ENCODE measurements at places on chromosomes 4 and X.

- no peak for DNase-seq
Measured at GRCh38 chr4:43066415-43066814, 173.9 kb downstream of the GRXCR1 start.

- no peak for DNase-seq
Measured at GRCh38 chr4:17094159-17094875, 195.9 kb upstream of the LDB2 start.

DNA sequence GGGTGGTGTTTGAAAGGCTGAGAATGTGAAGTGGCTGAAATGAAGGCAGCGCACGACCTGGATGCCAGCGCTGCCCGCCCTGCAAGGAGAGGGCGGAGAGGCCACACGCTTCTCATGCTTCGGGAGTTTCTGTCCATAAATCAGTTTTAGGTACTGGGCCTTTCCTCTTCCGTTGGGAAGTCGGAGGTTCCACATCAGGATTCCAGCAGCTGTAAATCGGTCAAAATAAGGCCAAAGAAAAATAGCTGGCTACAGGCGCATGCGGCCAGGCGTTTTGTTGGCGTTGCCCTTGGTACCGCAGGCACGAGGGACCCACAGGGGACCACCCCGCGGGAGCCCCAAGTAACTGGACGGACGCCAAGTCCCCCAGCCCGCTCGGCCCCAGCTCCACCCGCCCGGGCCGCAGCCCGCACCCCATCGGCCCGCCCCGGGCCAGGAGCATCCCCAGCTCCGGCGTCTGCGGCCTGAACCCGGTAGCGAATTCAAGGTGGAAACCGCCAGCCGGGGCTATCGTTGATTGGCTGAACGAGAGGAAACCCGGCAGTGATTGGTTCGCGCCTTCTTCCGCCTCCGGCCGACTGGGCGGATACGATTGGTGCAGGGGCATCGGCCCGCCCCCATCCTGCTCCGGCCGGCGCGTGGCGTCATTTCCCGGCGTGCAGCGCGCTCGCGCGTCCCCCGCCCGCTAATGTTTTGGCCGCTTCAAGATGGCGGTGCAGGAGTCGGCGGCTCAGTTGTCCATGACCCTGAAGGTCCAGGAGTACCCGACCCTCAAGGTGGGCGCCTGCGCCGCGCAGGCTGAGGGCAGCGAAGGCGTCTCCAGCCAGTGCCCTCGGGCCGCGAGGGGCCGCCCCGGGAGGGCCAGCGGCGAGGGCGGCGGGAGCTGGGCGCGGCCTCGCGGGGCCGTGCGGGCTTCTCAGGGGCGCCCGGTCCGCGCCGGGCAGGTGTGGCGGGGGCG, at the start of gene MAEA:
Gene MAEA (plus strand): TSS at position 685 of the 958 bp plus-strand sequence. CDS start 23 bp downstream, at position 708.
- peak; percentile 99 for DNase-seq

- DNase-seq, result peak; percentile 28
Measured at GRCh38 chrX:43676971-43677572, 21.0 kb downstream of the MAOA start.

DNA sequence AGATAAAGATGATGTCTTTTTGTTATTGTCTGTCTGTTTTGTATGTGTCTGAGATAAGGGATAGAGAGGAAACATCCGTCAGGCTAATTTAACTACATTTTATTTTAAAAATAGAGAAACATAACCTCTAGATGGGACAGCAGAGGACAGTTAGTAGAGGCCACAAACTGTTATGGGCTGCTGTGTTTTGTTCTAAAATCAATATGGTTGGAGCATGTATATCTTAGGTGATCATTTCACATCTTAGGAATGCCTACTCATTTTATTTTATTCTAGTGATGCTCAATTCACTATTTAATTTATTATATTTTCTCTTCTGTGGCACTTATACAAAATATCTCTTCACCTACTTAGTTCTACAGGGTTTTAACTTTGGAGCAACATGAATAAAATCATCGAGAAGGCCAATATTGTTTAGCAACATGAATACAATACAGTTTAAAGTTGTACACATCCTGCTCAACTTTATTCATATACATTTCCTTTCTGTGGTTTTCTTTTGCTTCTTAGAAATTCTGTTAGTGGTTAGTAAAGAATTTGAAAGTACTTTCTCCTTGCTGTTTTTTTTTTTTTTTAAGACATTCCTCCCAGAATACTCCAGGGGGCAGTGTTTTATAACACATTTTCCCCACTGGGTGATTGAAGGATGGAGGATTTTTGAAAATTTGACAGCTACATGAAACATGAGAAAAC, 392.9 kb downstream of the UNC5C start:
- peak; percentile 82 for DNase-seq

GRCh38 chr4:89157488-89158024, 46.2 kb downstream of the TIGD2 start:
- no peak for DNase-seq

DNA sequence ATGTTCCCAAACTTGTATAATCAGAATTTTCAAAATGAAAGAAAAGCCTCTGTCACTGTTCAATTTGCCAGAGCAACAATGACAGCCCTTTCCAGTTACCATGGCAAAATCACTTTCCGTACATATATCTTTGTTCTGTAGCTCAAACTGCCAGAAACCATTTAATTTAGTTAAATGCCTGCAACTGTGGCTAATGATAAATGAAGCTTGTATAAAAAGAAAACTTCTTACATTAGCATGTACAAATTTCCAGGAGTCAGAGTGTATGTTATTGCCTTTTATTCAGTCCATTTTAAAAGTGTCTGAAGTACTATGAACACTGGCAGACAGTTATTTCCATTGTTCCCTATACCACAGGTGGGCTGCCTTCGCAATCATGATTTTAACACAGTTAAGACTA, 30.3 kb downstream of the ARAP2 start:
- DNase-seq, result no peak

- DNase-seq, result no peak
Measured at GRCh38 chr4:153486281-153487151, 20.4 kb downstream of the TMEM131L start.

- peak; percentile 86 for DNase-seq
Measured at GRCh38 chr4:183348706-183349659, 26.8 kb upstream of the CLDN24 start.

DNA sequence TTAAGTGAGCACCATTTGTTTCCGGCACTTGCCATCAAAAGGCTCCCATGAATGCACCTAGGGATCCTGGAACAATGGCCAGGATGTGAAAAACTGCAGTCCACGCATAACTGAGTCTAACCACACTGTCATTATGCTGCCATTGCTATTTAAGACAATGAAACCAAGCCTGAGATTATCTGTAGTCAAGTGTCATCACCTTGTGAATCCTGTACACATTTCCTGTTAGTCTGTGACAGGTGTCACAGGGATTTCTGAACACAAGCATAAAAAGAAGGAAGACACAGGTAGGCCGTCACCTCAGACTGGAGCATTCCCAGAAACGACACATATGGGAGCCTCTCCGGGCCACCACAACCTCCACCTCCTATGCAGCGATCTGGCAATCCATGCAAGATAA, 66.7 kb downstream of the HADH start:
- DNase-seq, result no peak

DNA sequence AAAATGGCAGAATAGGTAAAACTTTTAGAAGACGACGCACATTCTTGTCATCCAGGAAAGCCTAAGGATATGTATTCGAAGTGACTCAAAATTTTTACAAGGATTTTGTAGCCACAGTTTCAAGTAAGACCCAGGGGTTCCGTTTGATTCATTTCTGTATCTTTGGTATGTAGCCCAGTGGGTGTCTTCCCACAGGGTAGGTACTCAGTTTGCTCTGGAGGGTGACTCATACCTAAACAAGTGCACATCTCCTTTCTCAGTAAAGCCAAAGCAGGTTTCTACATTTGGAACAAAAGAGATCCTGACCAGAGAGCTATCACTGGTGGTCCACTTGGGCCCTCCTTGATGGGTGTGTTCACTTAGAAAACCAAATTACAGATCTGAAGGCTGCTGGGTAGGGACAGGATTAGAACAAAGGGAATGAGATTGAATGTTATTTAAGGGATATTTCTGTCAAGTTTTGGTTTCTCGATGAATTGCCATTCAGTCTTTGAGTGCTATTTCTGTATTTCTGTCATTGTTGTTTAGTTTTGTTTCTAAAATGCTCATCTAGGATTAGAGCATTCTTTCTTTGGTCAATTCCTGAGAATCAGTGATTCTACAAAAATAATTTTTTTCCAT, 56.1 kb downstream of the PLS3 start:
- no peak for DNase-seq

DNA sequence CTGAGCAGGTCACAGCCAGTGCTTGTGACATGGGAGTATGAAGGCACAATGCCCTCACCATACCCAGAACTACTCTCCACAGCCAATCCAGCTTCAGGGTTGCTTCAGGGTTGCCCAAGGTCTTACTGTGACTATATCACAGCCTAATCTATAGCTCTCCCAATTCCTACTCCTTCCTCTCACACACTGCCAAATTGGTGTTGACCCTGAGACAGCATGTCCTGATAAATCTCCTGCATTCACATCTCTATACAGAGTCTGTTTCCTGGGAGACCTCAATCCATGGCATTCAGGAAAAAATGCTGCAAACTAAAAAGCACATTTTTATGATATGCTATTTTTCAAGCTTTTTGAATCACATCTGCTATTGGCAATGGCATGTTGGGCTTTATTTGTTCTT, 456.7 kb downstream of the GRID2 start:
- no peak for DNase-seq

GRCh38 chr4:15504041-15504440, 34.4 kb downstream of the CC2D2A start:
- no peak for DNase-seq

DNA sequence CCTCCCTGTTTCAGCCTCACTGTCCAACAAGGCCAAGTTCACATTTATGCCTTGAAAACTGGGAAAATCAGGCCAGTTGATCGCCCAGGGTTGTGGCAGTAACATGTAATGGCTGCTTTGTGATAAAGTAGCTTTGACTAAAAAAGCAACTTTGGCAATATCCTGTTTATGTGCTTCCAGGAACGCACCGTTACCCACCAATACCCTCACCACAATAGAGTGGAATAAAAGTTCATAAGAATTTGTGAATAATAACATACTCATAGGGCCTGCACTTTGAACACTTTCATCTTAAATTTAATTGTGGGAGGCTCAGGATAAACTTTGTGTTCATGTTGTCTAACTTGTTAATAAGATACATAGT, 80.7 kb upstream of the MAML3 start:
- DNase-seq, result no peak

- DNase-seq, result peak; percentile 23
Measured at GRCh38 chr4:77538574-77539157, 67.0 kb upstream of the CXCL13 start.

- DNase-seq, result peak; percentile 16
Measured at GRCh38 chrX:73850124-73851013, 287.4 kb downstream of the CHIC1 start.

DNA sequence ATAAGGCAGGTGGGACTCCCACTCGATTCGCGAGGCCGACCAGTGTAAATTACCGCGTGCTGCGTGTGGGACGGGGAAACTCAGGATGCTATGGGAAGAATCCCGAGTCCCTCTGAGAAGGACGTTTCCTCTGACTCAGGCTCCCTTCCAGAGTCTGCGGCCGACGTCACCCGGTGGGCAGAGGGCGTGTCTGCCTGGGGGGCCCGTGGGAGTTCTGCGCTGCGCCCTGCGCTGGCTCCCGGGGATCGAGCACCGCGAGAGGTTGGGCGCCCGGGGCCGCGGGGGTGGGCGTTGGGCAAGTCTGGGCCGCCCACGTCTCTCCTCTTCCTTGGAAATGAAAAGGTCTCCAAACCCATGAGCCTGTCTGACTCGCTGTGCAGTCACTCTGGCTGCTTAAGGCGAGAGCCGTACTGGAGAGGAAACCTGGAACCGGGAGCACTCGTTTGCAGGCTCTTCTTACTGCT, 568 bp downstream of the NIPAL1 start:
- peak; percentile 24 for DNase-seq

- DNase-seq, result no peak
Measured at GRCh38 chr4:19402581-19403065, 849.1 kb upstream of the SLIT2 start.

- DNase-seq, result peak; percentile 14
Measured at GRCh38 chrX:41022566-41022965, 62.7 kb upstream of the USP9X start.

DNA sequence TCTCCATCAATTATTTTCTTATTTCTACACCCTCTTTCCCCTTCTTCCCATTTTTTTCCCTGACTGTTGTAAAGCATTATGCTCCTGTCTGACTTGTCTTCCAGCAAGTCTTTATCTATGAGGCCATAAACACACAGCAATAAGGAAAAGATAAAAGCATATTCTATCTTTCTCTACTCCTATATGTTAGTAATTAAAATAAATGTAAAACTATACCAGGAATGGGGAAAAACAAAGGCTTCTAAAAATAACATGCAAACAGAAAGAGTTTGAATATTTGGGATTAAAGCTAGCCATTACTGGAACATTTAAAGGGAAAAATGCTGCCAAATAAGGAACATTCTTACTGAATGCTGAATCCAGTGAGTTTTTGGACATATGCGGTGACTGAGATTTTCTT, 471.7 kb upstream of the HS3ST1 start:
- DNase-seq, result no peak

DNA sequence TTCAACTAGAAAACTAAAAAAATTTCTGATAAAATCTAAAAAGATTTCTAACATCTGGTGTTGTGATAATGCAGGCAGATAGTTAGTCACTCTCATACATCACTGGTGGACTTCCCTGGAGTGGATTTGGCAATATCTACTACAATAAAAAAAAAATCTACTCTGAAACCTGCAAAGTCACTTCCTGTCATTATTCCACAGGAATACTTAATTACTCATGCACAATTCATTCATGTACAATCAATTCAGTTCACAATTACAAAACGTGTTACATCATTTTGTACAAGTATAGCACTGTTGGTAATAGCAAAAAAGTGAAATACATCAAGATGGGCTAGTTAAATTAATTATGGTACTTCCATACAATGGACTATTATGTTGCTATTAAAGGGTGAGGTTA, 16.5 kb upstream of the RHOH start:
- DNase-seq, result peak; percentile 68

DNA sequence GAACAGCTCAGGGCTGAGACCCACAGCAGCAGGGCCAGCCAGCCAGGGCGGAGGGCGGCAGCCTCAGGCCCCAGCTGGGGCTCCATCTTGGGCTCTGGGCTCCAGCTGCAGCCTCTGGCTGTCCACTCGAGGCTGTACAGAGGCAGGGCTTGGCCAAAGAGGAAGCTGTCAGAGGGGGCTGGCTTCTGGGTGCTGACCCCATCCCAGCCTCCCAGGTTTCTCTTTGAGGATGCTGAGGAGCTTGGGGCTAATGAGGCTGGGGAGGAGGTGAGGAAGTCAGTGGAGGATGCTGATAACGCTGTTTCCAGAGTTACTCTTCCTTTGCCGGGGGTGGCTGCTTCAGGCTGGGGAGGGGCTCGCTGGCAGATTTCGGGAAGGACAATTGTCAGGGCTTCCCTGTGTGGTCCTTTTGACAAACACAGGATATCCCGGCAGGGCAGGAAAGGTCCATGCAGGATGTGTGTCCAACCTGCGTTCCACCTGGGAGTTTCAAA, at the start of gene DIPK2B:
Gene DIPK2B (minus strand): TSS at position 136 of the 494 bp plus-strand sequence. CDS start 50 bp downstream, at position 86.
- DNase-seq, result no peak

GRCh38 chr4:163878336-163879121, 384.0 kb downstream of the TMA16 start:
- DNase-seq, result no peak

- DNase-seq, result no peak
Measured at GRCh38 chrX:147978931-147979330, 2.2 kb upstream of the FMR1NB start.

Data from hematopoietic multipotent progenitor cell treated with erythropoietin and hydrocortisone succinate and interleukin-3 and kit ligand, for 4 days (in vitro differentiated cells).